ENCODE measurements at places on chromosomes 11 and 22.

DNA sequence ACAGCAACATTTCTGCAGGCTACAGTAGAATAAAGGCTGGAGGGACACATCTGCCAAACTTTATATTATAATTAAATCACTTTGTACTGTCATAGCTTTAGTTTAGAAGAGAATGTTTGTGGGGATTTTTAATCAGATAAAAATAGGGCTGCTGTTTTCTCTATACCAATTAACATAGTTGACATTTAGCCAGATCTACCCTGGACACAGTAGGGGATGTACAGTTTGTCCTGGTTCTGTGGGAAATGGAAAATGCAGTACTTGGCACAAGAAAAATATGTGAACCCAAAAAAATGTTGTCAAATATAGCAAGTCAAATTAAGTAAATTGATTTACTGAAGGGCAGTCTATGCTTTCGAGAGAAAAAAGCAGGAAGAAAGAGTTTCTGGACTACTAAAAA lies 20.8 kb upstream of the PICALM start:
- DNase-seq = no peak

GRCh38 chr11:114148013-114148382 lies 88.5 kb downstream of the ZBTB16 start:
- DNase-seq = no peak

DNA sequence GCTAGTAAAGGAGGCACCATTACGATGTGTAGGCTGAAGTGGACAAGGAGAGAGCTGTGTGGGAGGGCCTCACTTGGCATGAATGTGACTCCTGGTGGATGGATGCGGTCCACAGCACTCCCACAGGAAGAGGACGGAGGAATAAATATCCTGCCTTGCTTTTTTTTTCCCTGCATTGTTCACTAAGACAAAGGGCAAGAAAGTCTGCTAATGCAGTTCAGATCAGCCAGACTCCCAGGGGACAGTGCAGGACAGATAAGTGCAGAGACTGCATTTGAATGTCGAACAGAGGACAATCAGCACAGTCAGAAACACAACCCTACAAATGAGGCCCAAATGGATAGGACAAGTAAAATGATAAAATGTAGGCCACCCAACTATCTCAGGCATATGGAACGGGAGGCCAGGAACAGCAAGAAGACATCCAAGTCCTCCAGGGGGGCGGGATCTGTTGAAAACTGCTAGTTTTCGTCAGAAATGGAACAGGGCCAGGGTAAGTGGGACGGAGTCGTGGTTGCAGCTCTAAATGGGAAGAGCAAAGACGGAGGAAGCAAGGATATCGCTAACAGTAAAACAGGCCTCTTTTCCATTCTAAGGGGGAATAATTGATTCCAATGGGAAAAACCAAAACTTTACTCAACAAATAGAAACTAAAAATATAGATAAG lies 25.2 kb upstream of the OR8B8 start:
- no peak for DNase-seq

- DNase-seq = no peak
These were observed 181.9 kb upstream of the BDNF start for GRCh38 chr11:27882066-27882697.

DNA sequence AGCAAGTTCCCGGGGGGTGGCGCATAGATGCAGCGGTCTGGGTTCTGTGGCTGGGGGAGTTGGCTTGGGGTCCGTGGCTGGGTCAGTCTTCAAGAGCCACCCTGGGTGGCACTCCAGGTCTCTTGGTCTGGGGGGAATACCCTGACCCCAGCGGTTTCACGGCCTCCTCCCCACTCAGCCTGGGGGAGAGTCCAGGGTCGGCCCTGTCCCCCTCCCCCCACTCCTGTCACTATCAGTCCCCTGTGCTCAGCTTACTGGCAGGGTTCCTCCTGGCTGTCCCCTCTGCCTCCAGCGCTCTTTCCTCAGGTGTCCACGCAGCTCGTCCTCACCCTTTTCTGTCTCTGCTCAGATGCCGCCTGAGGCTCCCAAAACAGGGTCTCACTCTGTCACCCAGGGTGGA lies 68.5 kb upstream of the PARVG start:
- DNase-seq = no peak

DNA sequence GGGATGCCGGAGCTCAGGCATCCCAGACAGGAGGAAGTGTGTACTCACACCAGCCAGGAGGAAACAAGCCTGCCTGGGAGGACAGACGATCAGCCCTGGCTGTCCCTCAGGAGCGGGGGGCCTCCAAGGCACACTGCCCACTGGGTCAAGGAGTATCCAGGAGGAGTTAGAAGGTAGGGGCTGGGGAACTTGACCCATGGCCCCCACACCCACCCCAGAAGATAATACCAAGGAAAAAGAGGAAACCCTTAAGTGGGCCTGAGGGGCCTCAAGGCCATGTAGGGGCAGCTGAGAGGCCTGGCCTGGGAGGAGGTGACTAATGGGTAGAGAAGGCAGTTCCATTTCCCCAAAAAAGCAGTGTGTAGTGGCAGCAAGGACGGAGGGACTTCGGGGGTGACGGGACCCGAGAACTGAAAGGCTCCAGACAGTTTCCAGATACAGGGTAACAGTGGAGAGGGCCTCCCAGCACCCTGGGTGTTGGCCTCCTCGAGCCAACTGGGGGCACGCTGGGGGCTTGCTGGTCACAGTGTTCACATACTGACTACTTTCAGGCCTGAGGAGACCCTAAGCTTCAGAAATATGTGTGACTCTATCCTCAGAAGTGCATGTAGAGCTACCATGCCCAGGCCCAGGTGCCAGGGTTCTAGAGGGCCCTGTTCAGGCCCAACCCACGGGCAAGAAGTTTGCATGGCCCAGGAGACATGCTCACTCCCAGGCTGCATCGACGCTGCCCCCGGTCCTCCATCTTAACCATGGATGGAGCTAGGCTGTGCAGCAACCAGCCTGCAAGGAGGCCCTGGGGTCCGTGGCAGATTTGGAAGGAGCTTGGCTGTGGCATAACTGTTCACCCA lies 75.7 kb upstream of the PITPNB start:
- no peak for DNase-seq

DNA sequence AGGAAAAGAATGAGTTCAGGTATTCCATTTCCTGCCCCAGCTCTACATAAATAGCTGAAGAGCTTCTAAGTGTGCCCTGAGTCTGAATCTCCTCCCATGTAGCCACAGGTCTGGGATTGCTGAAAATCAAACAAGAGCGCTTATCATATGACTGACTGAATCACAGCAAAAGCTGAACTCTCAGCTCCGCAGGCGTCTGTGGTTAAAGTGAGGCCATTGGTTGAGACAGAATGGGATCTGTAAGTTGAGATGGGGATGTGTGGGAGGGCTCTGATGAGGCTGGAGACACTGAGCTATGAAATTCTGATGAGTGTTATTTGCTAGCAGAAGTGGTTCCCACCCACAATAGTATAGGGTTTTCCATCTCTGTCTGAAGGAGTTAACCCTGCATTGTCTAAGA lies 637.0 kb downstream of the OPCML start:
- DNase-seq = no peak

- no peak for DNase-seq
These were observed 52.4 kb downstream of the LRRC74B start for GRCh38 chr22:21098099-21098671.

DNA sequence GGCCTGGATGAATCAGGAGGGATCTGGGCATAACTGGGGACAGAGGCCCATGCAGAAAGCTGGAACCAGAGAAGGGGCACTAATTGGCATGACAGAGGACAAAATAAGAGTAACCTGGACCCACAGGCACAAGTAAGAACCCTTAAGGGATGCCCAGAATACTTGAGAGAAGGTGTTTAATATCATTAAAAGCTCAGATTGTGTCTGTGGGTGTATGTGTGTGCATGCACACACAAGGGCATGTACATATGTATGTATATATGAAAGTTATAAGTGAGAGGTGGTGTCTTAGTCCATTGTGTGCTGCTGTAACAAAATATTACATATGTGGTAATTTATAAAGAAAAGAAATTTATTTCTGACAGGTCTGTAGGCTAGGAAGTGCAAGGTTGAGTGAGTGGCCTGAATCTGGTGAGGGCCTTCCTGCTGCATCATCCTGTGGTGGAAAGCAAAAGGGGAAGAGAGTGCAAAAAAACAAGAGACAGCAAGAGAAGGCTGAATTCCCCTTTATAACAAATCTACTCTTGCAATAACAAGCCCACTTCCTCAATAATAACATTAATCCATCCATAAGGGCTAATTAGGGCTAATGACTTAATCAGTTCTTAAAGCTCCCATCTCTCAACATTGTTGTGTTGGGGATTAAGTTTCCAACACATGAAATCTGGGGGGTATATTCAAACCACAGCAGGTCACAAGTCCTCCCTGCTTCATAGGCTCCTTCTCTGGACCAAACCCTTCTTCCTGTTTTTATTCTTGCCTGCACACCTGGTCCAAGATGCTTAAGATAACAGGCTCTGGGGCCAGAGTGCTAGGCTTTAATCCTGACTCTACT lies 68.3 kb upstream of the POU2AF2 start:
- no peak for DNase-seq

DNA sequence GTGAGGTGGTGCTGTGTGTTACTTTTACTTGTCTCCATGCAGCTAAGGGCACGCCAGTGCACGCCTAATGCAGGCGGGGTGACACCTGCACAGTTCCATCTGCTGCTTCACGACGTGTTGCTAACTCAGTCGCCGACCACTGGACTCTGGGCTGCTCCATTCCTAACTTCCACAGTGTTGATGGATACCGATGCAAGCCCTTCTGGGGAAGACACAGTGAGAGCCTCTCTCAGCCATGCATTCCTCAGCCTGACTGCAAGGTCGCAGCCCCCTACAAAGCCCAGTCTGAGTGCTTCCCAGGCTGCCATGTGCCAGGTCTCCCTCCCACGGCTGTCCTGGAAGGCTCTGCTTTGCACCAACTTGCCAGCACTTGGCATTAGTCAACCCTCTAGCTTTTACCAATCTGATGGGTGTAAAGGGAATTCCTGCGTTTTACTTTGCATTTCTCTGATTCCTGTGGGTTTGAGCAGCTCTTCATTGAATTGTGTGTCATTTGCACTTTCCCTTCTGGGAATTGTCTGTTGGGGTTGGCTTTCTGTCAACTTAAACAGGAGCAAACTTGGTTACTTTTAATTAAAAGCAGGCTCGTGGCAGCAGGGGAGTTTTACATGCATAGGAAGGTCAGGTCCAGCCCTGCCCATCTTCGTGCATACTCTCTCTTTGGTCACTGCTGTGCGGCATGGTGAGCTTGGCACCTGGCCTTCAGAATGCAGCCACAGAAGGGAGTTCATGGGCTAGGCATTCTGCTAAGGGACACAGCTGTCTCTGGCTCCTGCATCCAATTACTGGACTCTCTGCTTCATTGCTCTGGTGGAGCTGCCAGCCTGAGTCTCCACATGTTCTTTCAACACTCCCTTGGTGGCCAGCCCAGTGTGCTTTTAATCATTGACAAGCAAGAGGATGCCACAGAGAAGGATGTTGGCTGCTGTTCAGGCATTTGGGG lies 34.6 kb upstream of the SHANK2 start:
- no peak for DNase-seq

DNA sequence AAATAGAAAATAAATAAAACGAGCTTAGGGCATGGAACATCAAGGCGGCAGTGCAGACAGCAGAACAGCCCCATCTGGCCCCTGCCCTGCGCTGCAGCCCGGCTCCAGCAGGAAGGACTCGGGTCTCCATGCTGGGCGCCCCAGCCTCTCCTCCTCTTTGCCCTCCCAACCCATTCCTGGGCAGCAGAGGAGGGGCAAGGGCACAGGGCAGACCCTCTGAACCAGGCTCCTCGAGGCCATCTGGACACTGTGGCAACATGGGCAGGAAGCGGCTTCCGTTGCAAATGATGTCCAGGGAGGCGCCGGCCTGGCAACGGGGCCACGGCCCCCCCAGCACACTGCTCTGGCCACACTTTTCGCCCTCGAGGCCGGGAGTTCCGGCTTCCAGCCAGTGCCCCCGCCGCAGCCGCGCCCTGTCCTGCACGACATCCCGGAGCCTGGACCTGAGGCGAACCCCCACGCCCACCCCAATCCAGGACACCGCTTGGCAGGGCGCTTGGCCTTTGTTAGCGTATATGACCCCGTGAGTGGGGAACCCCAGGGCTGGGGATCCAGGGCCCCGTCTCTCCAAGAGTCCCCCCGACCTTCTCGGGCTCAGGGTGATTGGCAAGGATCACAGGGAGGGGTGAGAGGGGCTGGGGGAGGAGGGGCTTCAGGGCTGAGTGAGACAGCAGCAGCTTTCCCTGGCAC lies 192.1 kb downstream of the IGLL1 start:
- no peak for DNase-seq

DNA sequence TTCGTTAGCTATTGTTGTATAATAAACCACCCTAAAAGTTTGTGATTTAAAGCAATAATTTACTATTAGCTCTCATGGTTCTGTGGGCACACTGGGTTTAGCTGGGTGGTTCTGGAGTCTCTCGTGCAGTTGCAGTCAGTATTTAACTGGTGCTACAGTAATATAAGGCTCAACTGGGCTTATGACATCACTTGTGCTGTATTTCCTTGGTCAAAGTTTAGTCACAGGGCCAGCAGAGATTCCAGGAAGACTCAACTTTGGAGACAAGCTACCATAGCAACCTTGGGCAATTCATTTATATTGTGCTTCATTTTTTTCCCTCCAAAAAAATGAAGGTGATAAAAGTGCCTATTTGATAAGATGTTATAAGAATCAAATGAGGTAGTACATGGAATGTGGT lies 204.2 kb upstream of the GUCY1A2 start:
- DNase-seq = no peak

GRCh38 chr11:67548555-67549110 lies 25.4 kb upstream of the CABP2 start:
- no peak for DNase-seq

GRCh38 chr11:12214751-12215150 lies 104.4 kb downstream of the MICAL2 start:
- DNase-seq = no peak

DNA sequence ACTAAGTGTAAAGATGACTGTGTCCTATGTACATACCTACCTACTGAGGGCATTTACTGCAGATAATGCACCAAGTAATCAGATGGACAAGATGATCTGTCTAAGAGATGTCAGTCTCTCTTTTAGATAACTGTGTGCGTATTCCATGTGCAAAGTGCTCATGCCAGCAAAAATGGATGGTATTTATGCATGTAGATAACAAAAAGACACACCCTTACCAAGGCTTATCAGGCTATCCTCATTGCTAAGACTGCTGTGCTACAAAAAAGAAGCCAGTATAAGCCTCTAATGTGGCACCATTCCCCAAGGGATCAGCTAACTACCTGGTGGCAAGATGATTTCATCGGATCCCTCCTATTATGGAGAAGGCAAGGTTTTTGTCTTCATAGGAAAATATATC lies 34.3 kb upstream of the CD44 start:
- DNase-seq = no peak

- DNase-seq = no peak
These were observed 3.7 kb downstream of the NAGA start for GRCh38 chr22:42066937-42067336.

DNA sequence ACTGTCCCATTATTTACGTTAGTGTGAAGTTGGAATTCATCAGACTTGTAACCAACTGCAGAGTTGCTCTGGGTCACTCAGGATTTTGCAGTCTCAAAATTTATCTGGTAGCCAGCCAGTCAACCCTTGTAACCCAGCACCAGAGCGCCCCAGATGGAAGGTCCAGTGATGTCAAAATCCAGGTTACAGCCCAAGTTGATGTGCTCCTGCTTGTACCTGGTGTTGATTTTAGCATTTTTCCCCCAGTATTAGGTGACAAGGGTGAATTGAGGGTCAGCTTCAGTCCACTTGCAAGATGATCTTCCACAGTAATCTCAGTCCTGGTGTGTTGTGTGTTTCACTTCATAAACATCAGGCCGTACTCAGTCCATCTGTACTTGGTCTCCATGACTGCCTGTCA lies 7.5 kb downstream of the TIMM10B start:
- DNase-seq = no peak

GRCh38 chr11:68430801-68431200 lies 29.8 kb upstream of the PPP6R3 start:
- no peak for DNase-seq

Measured in cortex of kidney (tissue), 1 donor.